Stimulated activated CD4-positive, alpha-beta T cell treated with anti-CD3 and anti-CD28 coated beads, Interleukin-1b, Interleukin-23, amount 100 ng/mL, for 1 hour (primary cell): ENCODE measurements at places on chromosomes 2 and 18.

GRCh38 chr18:148841-149240 lies 9.5 kb upstream of the USP14 start:
- DNase-seq: no peak

DNA sequence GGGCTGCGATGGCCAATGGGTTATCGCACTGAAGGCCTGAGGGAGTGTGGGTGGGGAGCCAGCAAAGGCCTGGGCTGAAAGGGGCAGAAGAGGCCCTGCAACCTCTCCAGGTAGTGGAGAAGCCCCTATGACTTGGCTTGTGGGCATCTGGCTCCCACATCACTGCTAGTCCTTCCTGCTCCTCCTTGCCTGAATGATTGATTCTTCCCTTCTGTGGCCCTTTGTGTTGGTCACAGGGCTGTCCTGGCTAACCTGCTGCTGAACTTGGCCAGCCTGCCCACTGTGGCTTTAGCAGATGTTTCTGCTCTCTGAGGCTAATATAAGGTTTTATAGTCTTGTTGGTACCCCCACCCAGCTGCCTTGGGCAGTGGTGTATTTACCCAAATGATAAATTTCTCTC lies 136.2 kb upstream of the ALPP start:
- no peak for DNase-seq

DNA sequence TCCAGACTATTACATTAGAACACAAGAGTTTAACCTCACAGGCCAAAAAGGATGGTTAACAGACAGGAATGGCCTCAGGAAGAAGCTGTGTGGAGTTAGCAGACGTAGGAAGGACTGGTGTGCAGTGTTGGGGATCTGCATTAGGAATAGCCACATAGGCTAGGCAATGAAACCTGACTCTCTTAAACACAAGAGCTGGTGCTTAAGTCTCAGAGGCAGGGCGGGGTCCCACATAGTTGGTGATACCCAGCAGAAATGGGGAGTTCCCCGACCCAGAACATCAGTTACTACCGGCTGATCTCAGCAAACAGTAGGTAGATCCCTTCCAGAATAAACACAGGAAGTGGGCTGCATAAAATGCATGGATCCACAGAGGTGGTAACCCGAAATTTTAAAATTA lies 64.1 kb downstream of the CCDC93 start:
- DNase-seq: no peak

DNA sequence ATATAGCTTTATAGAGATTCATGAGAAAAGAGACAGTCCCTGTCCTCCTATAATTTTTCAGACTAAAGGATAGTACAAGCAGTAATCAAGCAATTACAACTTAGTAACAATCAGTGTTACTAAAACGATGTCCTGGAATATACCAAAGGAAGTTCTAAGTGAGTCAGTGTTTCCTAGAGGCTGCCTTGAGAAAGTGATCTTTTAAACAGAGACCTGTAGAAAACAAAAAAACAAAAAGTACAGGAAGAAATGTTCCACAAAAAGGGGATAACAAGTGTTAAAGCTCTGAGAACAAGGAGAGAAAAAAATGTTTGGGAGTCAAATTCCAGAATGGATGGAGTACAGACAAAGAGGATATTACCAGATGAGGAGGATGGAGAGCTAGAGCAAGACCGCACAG lies 556.4 kb downstream of the ERBB4 start:
- no peak for DNase-seq

GRCh38 chr2:3179208-3179607 lies 198.4 kb downstream of the EIPR1 start:
- DNase-seq: no peak

GRCh38 chr2:24919037-24919505 lies 966 bp downstream of the ADCY3 start:
- DNase-seq: no peak

GRCh38 chr2:173631127-173631460 lies 276.4 kb downstream of the CDCA7 start:
- no peak for DNase-seq

DNA sequence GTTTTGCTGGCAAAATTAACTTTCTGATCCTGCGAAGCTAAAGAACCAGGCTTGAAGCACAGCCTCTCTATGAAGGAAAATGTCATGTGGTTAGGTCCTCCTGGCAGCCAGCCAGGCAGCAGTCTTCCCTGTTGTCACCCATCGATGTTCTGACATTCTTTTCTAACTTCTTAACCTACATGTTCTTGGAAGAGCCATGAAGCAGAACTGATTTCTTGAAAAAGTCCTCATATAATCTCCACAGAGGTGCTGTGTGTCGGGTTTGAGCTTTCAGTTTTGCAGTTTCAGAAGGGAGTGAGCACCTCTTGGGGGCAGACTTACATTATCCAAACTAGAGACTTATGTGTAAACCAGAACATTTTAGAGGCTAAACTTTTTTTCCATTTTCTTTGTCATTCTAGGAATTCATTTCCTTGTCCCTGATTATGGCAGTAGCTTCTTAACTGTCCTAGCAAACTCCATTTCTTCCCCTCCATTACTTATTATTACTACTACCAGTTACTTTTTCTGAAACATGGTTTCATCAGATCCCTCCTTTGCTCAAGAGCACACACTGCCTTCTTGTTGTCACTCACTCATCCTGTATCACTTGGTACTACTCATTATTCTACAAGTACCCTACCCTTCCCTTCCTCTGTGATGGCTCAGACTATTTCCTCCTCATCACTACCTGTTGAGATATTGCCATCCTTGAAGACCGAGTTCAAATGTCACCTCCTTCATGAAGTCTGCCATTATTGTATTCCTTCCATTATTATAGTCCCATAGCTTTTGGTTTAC lies 31.1 kb downstream of the DOK1 start:
- no peak for DNase-seq

- no peak for DNase-seq
Measured at GRCh38 chr18:76558881-76559667, 64.0 kb upstream of the ZNF516 start.

GRCh38 chr2:24105816-24106215 lies 17.3 kb downstream of the PFN4 start:
- DNase-seq: no peak

GRCh38 chr2:102340778-102341177 lies 14.8 kb upstream of the IL18R1 start:
- no peak for DNase-seq

- DNase-seq: no peak
Measured at GRCh38 chr2:45653122-45653913, 1.8 kb downstream of the PRKCE start.

DNA sequence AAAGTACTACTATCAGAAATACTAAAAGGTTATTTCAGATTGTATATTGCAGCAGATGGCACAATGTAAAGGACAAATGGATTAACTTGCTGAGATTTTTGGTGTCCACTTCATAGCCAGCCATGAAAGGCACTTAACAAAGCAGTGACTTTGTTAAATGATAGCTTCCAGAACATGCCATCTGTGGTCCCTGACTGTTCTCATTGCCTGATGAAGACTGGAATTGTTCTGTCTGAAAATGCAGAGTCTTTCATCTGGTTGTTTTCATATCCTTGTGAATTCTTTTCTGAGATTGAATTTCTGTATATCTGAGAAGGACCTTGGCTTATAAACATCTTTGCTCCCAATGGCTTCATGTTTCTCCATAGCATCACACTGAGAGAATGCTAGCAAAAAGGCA lies 44.4 kb upstream of the LRRTM1 start:
- no peak for DNase-seq

DNA sequence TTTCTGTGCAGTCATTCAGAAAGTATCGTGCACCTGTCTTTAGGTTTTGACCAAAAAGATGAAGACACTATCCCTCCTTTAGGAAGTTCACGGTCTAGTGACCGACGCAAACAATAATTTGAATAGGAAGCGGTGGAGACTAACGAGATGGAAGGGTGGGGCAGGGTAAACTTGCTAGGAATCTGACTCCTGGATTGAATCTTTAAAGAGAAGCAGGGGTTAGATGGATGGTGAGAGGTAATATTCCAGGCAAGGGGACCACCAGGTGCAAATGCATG lies 651 bp upstream of the TXNL1 start:
- no peak for DNase-seq

- no peak for DNase-seq
Measured at GRCh38 chr2:54878182-54878581, 154.7 kb downstream of the EML6 start.

GRCh38 chr2:161243312-161243711 lies 64.9 kb upstream of the PSMD14 start:
- no peak for DNase-seq

DNA sequence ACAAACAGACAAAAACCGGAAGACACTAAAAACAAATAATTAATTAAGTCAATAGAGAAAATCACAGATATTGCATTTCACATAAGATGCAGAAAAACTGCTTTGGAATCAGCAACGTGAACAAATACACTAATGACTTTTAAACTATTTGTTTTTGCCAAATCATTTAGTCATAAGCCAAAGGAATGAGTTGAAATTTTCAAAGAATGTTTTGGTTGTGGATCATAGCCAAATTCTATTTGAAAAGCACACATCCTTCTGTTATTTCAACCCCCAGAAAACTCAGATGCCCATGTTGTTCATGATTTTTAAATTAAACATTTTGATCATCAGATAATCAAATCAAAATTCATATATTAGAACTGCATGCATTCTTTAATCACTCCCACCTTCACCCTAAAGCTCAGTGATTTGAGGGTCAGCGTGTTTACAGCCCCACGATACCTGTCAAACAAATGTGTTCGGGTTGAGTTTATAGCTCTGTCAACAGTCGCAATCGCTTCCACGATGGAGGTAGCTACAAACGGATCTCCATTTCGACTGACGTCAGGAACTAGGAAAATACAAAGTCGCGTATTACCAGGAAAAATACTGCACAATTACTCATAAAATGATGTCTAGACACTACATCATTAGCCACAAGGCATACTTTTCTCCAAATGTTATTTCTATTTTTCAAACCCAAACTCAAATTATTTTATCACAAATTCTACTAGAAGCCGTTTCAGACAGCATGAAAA lies 90.2 kb downstream of the PXDN start:
- DNase-seq: no peak
